ENCODE measurements at places on chromosomes 16 and 17.
A peak's percentile ranks its signal among the peaks of the same experiment; 100 is the strongest.

- no peak for DNase-seq
Observed at GRCh38 chr16:4420505-4421105, 4.2 kb upstream of the CORO7 start.

GRCh38 chr17:75774991-75775668 is 9.5 kb upstream of the UNK start:
- DNase-seq = no peak

- no peak for DNase-seq
Observed at GRCh38 chr17:44307387-44308186, 814 bp upstream of the RUNDC3A start.

DNA sequence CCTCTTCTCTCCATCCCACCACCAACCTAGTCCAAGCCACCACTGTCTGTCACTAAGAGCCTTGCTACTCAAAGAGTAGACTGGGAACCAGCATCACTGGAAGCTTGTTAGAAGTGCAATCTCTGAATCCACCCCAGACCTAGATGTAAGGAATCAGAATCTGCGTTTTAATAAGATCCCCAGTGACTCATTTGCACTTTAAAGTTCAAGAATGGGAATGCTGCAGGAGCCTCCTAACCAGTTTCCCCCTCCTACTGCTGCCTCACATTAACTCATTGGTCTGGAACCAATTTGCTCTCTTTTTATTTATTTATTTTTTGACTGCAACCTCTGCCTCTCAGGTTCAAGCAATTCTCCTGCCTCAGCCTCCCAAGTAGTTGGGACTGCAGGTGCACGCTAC is 19.8 kb upstream of the LYRM9 start:
- DNase-seq = no peak

DNA sequence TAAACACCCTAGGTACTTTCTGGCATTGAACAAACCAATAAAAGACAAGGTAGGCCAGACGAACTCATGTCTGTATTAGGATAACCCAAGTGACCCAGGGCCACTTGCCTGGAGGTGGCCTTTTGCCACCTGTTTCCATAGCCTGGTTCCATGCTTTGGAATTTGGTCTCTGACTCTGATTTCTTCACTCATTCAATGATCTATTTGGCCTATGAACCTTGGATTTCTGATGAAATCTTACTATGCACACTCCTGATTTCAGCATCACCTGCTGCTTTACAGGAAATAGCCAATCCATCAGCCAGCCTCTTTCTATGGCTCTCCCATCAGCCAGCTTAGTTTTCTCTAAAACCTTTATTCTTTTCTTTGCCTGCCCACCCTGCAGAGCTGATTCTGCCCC is 142.8 kb upstream of the PSMD7 start:
- no peak for DNase-seq

- DNase-seq = peak; percentile 97
Observed at GRCh38 chr16:54817940-54818574, 112.6 kb upstream of the IRX5 start.

- DNase-seq = no peak
Observed at GRCh38 chr17:83083368-83084201, 4.2 kb downstream of the METRNL start.

DNA sequence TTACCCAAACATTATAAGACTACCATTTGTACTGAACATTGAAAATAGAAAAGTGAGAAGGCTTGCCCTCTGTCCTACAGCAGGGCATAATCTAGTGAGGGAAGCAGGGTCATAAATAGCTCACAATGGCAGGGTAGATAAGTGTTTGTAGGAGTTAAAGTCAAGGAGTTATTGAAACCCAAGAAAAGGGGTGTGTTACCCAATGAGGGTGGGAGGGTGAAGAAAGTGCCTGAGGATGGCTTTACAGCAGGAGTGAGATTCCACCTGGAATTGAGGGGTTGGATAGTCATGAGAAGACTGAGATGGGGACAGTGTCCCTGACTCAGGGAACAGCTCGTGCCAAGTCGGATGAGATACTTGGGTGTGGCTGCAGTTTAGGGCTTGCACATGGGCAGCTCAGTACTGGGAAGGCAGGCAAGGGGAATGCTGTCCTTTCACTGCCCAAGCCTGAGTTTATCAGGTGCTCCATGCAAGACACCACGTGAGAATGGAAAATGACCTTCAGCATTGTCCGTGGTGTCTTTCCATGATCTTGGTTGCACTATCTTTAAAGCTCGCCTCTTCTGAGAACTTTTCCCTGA is 393.2 kb upstream of the MAF start:
- no peak for DNase-seq

DNA sequence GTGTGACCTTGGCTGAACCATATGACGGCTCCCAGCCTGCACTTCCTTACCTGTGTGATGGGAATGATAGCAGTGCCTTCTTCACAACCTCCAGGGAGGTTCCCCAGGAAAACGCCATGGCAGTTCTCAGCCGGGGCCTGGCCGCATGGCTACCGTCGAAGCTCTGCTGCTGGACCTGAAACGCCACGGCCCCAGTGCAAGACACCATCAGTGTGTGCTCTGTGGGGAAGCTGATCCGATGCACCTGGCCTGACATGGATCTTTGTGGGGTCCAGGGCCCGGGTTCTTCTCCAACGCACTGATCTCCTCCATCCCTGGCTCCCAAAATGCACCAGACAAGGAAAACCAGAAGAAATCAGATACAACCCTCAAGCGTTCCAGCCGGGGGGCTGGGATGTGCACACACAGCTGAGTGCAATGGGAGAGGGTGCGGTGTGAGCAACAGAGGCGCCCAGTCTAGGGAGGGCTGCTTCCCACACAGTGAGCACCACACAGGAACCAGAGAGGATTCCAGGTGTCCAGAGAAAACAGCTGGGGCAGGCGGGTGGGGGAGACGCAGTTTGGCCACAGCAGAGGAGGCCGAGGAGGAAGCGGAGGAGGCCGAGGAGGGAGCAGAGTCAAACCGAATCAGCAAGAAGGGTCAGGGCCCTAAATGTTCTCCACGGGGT is 54.3 kb upstream of the ZNF469 start:
- no peak for DNase-seq

DNA sequence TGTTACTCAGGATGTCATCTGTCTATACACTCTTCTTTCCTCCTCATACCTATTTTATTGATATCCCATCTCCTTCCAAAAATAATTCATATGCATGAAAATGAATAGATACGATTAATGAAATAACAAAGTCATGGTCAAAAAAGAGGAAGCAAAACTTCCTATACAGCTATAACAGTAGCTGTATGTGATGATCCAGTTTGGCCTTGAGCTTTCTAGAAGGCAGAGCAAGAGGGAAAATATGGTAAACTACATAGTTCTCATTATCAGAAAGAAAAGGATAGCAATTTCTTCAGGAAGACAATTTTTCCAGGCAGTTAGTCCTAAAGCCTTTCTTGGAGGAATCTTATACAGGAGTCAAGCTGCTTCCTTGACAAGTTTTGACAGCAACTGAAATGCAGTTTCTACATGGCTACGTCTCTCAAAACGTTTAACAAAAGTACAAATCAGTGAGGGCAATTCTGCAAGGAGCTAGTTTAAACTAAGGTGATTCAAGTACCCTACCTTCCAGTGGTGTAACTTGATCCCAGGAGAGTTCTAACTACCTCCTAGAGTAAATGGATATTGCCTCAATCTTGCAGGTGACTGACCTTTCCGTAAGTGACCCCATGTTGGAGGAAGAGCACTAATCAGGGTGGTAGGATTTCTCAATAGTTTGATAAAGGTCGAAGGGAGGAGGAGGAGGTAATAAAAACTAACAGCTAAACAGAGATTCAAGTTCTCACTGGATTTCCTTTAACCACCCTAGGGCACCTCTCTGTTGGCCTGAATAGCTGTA is 1.0 kb downstream of the SPAG5 start:
- DNase-seq = no peak

DNA sequence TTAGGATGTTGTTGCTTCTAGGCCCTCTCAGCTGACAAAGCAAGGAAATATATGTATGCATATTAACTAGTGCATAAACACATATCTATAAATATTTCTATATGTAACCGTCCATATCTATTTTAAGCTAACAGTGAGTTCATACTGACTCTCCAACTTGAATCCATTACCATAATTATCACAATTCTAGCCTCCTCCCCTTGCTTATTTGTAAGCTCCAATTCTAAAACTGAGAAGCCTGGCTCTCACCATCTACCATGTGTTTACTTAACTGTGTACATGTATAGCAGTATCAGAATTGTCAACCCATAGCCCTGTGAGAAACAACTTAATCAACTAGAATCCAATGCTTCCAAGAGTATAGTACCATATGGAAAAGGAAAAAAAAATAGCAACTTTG is 5.1 kb downstream of the ABCC12 start:
- no peak for DNase-seq

DNA sequence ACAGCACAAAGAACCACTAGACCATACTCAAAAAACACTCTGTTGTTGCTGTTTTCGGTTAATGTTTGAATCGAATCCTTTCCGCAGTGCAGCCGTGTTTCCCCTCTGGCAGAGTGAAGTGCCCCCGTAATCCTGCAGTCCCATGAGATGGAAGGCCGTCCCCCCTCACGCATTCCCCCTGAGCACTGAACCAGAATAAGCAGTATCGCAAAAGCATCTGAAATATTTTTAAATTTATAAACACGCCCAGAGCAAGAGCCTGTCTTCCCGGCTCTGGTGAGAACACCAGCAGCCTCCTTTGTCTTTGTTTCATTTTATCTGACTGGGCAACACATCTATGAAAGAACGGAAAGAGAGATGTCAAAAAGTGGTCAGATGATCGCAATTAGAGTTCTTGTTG is 121.0 kb upstream of the ADAMTS18 start:
- no peak for DNase-seq

- DNase-seq = no peak
Observed at GRCh38 chr17:80257716-80258213, 2.9 kb upstream of the RNF213 start.

- DNase-seq = no peak
Observed at GRCh38 chr17:66671156-66671555, 163.8 kb upstream of the CACNG5 start.

DNA sequence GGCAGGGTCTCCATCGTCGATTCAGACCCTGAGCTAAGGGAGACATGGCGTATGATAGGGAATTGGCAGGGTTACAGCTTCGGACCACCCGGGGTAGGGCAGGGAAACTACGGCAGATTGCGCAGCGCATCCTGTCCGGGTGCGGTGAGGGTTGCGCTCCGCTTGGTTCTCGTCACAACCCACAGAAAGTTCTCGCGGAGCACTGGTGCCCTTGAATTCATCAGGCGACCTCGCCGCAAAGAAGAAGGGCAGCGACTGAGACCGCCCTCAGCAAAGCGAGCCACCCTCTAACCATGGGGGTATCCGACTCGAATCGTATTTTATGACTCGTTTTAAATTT is 1.2 kb downstream of the HS3ST3B1 start:
- DNase-seq = no peak

DNA sequence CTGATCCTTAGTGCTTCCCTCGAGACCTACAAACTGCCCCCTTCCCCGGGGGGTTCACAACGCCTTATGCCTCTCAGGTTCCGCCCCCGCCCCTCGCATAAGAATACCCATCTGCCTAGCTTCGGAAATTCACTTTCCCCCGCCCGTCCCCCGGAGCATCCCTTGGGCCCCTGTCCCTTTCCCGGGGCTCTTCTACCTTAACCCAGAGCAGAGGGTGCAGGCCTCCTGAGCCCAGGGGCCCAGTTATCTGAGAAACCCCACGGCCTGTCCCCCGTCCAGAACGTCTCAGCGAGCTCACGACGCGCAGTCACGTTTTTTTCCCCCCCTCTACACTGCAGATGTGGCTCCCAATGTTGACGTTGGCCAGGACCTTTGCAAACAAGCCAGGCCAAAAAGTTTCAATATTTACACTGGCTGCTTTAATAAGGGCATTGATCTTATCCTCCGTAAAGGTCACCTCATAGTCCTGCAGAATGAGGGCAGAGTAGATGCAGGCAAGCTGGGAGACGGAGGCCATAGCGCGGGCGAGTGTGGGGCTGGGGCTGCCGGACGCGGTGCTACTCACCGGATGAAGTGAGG is 1.4 kb upstream of the NBR1 start:
- peak; percentile 7 for DNase-seq

DNA sequence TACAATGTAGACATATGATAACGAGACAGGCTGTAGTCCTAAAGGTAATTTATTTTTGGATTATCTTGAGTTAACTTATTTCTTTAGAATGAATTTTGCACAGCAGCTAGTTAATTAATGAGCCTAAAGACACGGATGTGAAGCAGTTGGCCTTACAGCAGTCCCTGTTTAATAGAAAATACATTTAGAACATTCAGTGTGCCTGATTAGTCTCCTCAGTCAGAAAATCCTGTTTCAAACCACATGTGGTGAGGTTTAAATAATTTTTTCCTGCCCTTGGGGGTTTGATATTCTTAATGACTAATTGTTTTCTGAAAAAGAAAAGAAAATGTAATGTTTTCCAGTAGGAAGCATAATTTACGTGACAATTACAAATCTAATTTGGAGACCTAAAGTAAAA is 494.2 kb upstream of the CDH8 start:
- no peak for DNase-seq

GRCh38 chr17:75245011-75245410 is 16.4 kb downstream of the GGA3 start:
- DNase-seq = no peak

DNA sequence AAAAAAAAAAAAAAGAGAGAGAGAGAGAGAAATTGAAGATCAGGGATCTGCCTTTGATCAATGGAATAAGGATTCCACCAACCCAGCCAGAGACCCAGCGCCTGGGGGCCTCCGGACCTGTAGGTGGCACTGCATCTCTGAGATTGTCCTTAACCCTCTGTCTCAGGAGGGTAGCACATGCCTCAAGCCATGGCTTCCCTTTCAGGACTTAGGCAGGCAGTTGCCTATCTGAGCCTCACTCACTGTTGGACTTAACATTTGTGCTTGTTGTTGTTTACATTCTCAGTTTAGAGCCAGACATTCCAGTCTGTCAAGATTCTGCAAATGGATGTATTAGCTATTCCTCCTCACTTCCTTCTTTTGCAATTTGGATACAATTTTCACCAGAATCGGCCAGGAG is 5.1 kb upstream of the SCNN1B start:
- no peak for DNase-seq

GRCh38 chr17:79536212-79536840 is 74.5 kb downstream of the RBFOX3 start:
- no peak for DNase-seq

GRCh38 chr16:4372578-4373355 is 1.1 kb downstream of the VASN start:
- DNase-seq = no peak

- no peak for DNase-seq
Observed at GRCh38 chr17:55806745-55807495, 56.1 kb downstream of the PCTP start.

DNA sequence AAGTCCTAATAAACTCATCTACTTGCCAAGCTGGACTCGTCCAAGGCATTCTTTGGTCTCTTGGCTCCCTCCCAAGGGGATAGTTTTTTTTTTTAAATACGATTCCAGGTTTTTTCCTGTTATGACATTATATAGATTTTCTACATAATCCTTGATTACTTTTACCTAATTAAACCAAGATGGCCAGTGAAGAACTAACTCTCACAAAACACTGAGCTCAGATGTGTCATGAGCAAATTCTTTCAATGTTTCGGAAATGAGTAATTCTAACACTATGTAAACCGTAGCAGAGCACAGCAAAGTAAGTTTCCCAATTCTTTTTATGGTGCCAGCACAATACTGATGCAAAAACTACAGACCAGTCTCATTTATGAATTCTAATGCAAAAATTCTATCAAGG is 1.8 kb downstream of the ZNF23 start:
- no peak for DNase-seq

- no peak for DNase-seq
Observed at GRCh38 chr17:77493238-77493820, 352.6 kb downstream of the SEC14L1 start.

- DNase-seq = no peak
Observed at GRCh38 chr16:11234884-11235702, 20.9 kb downstream of the SOCS1 start.

GRCh38 chr17:12623220-12623848 is 42.4 kb upstream of the MYOCD start:
- no peak for DNase-seq

- no peak for DNase-seq
Observed at GRCh38 chr17:42759982-42760651, 910 bp upstream of the RAMP2 start.
